Left lung (tissue), 14 donors: ENCODE measurements at places on chromosomes 2 and 18. TPM values are rescaled to one million over a fixed set of nuclear protein-coding genes. Genes with fewer than 3 reads are reported as not detected.

- H3K27me3 ChIP-seq: no peaks in the 10 kb centered on the region
- no peak overlapping the region for H3K4me3 ChIP-seq
- H3K4me1 ChIP-seq: no peaks in the 10 kb centered on the region
- DNase-seq: no peak
- no peaks in the 10 kb centered on the region for H3K36me3 ChIP-seq
- peak overlapping the region; percentile 37 for H3K27ac ChIP-seq
These were observed 39.5 kb upstream of the MARCO start for GRCh38 chr2:118902266-118903028.

- no peak overlapping the region for H3K4me3 ChIP-seq
- DNase-seq: no peak
- no peaks in the 10 kb centered on the region for H3K4me1 ChIP-seq
- H3K36me3 ChIP-seq: no peaks in the 10 kb centered on the region
- no peak overlapping the region for H3K27ac ChIP-seq
These were observed 109.2 kb upstream of the GPC1 start for GRCh38 chr2:240326246-240326645.

DNA sequence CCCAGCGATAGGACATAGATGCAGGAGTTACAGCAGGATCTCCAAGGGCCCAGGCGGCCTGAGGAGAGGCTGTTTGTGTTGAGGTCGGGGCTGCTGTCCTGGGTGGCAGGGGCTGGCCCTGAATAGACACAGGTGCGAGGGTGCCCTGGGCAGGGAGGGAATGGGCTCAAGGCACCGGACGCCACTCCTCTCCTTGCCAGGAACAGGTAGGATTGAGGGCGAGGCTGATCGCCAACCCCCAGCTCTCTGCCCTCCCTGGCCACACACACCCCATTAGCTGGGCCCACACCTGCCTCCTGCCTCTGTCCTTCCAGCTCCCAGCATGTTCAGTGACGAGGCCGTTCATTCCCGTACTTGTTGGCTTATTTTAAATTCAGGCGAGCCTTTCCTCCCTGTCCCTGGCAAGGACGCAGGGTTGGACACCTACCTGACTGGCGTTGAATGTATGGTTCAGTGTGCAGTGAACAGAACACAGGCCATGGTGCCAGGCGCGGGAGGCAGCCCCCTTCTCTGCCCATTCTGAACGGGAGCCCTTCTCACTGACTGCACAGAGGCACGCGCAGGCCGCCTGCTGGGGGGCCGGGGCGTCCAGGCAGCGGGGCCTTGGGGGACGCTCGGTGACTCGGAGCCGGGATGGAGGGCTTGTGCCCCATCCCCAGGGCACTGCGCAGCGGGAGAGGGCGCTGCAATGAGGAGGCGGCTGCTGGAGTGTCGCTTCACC is 41.3 kb upstream of the SNED1 start:
- no peak overlapping the region for H3K4me3 ChIP-seq
- H3K4me1 ChIP-seq: no peaks in the 10 kb centered on the region
- no peaks in the 10 kb centered on the region for H3K36me3 ChIP-seq
- no peak for DNase-seq

DNA sequence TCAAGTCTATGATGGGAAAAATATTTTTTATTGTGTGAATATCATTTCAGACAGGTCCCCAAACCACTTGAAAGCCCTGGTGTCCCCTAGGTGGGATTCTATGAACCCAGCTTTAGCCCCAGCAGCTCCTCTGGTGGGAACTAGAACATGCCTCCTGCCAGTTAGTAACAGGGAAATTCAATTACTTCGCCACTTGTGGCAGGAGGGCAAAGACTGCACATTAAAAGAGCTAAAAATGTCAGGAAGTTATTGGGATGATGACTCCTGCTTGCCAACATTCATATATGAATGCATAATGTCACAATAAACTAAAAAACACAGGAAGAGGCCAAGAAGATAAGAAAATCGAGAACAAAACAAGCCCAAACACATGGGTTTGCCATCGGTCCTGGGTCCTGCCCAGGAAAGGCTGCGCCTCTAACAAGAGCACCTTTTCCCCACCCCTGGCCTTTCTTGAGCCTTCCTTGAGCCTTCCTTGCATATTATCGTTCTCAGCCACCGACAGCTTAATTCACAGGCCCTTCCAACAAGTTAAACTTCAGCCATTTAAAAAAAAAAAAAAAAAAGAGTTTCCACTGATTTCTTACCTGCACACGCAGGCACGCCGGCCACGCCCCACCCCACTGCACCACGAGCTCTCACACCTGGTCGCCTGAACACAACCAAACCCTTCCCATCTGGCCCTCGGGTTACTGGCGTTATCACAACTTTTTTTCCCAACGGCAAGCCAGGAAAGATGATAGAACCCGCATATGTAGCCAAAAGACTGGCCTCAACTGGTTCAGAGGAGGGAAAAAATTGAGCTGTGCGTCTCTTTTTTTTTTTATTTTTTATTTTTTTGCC is 23.4 kb downstream of the BCL11A start:
- H3K4me1 ChIP-seq: no peaks in the 10 kb centered on the region
- no peaks in the 10 kb centered on the region for H3K36me3 ChIP-seq
- H3K27ac ChIP-seq: no peak overlapping the region
- peak; percentile 47 for DNase-seq

GRCh38 chr2:197078535-197078934 is 152.0 kb upstream of the PGAP1 start:
- no peaks in the 10 kb centered on the region for H3K4me1 ChIP-seq
- no peaks in the 10 kb centered on the region for H3K27me3 ChIP-seq
- H3K27ac ChIP-seq: no peak overlapping the region

GRCh38 chr18:50240080-50240563 is 26.2 kb downstream of the CFAP53 start:
- H3K4me3 ChIP-seq: no peak overlapping the region
- H3K4me1 ChIP-seq: no peaks in the 10 kb centered on the region
- no peak for DNase-seq
- H3K27ac ChIP-seq: no peak overlapping the region
- no peaks in the 10 kb centered on the region for H3K27me3 ChIP-seq

GRCh38 chr2:65159906-65160305 is 30.0 kb upstream of the RAB1A start:
- DNase-seq: no peak
- no peaks in the 10 kb centered on the region for H3K27me3 ChIP-seq
- no peak overlapping the region for H3K27ac ChIP-seq
- no peaks in the 10 kb centered on the region for H3K36me3 ChIP-seq
- H3K4me3 ChIP-seq: no peak overlapping the region

- no peaks in the 10 kb centered on the region for H3K36me3 ChIP-seq
These were observed 864.0 kb upstream of the FSHR start for GRCh38 chr2:50018292-50018691.

DNA sequence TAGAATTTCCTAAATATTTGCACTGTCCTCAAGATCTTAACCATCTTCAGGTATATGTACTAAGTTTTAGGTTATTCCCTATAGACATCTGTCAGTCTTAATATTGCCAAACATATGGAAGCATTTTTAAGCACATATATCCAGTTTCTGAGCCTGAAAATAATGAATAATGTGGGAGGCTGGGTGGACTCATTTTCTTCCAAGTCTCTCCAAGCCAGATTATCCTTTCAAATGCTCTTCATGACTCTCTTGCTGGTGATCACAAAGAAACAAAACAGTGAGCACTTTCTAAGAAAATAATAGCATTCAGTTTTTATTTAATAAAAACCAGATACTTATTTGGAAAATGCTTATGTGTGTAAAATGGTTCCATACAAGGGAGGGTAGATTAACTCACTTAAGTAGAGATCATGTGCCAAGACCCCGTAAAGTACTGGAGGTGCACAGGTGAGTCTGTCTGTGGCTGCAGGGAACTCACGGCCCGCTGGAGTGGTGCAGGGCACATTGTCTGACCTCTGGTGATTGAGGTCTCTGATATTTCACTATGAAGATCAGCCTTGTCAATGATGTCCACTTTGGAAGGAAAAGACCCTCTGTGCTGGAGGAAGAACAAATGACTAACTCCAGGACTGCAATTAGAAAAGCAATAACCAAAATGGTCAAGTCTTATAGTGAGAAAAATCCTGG is 161.6 kb downstream of the TMEM18 start:
- DNase-seq: no peak
- no peak overlapping the region for H3K27ac ChIP-seq
- no peaks in the 10 kb centered on the region for H3K36me3 ChIP-seq
- no peaks in the 10 kb centered on the region for H3K4me1 ChIP-seq
- H3K27me3 ChIP-seq: no peaks in the 10 kb centered on the region

The TUBB8B gene
- polyA plus RNA-seq: 0.42 TPM

The CFAP65 gene
- 1.0 TPM for polyA plus RNA-seq

The CNGA3 gene
- not detected for polyA plus RNA-seq

The DSG1 gene
- not detected for polyA plus RNA-seq
